COR-L47 (cell line): ENCODE measurements at places on chromosomes 16 and 17.

- DNase-seq: no peak
These were observed 44.0 kb downstream of the TUBD1 start for GRCh38 chr17:59848778-59849177.

- peak; percentile 94 for DNase-seq
These were observed 21.7 kb downstream of the KNOP1 start for GRCh38 chr16:19696328-19696727.

GRCh38 chr17:49399995-49400394 is 14.7 kb downstream of the PHB1 start:
- no peak for DNase-seq

- no peak for DNase-seq
These were observed 114.9 kb upstream of the TBX2 start for GRCh38 chr17:61284746-61285145.

DNA sequence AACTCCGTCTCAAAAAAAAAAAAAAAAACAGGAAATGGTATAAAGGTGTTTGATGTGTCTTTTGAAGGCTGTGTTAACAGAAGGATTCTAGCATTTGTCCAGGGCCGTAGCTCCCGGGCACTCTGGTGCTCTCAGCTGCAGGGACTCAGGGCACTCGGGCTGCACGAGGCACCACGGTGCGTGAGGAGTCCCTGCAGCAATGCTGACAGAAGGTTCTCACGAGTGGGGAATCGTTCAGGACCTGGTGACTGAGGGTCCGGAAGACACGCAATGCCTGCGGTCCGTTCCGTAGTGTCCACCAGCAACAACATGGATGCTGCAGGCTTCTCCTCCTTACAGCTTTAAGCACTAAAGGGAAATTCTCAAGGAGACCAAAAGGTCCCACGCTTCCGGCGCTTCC is 12.6 kb upstream of the FAAP100 start:
- no peak for DNase-seq

- DNase-seq: no peak
These were observed 29.4 kb upstream of the GINS2 start for GRCh38 chr16:85718153-85718477.

DNA sequence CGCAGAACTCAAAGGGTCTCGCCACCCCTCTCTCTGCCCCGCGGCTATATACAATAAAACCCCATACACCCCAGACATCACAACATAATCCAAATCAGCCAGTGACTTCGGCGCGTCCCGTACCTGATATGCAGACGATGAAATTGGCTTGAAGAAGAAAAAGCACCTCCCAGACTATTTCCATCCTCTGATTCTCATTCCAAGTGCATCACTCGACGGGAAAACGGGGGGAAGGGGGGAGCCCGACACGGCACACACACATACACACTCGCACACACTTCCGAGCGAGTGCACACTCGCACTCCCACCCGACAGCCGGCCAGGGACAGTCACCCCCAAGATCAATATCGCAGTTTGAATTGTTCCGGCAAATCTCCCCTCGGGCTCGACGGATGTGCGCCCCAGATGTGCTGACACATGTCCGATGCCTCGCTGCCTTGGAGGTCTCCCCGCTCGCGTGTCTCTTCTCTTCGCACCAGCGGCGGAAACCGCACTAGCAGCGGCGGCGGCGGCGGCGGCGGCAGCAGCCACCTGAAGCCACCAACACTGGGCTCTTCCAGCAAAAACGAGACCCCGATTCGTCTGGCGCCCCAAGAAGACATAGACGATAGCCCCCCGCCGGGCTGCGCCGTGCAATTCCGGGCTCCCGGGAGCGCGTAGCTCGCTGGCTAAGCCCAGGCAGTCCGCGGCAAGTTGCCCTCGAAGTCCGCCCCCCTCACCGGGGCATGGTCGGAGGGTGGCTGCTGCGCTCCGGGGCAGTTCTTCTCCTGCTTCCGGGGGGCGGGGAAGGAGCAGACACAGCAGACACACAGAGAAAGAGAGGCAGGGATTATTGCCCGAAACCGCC is 688 bp downstream of the CA10 start:
- no peak for DNase-seq

- DNase-seq: no peak
These were observed 342.3 kb downstream of the SNX29 start for GRCh38 chr16:12318661-12319427.

GRCh38 chr16:87016046-87017035 is 300.9 kb downstream of the C16orf95 start:
- DNase-seq: no peak

GRCh38 chr17:13263746-13264145 is 245.9 kb upstream of the ELAC2 start:
- no peak for DNase-seq

- DNase-seq: peak; percentile 63
These were observed 6.8 kb downstream of the KIFC3 start for GRCh38 chr16:57795431-57795878.

GRCh38 chr17:59856859-59857794 is 35.6 kb downstream of the TUBD1 start:
- DNase-seq: no peak

DNA sequence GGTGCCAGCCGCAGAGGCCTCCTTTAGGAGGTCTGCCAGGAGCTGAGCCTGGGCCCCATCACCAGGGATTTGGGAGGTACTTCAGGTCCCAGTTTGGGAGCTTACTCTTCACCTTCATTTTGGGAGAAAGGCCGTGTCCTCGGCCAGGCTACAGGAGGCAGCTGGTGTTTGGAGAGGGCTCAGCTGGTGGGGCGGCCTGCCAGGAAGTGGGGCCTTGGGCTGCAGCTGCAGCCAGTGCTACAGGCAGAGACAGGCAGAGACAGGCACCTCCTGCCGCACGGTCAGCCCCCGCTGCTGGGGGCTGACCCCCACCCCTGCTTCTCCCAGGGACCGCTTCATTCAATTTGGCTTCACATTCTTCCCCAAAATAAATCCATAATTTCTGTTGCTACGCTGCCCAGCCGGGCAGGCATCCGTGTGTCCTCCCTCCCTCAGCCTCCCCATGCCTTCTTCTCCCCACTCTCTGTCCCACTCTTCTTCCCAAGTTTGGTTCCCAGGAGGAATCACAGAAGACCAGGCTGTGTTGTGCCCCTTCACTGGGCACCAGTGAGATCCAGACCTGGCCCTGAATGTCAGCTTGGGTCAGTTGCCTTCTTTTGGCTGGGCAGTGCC is 6.1 kb downstream of the TMEM235 start:
- no peak for DNase-seq

DNA sequence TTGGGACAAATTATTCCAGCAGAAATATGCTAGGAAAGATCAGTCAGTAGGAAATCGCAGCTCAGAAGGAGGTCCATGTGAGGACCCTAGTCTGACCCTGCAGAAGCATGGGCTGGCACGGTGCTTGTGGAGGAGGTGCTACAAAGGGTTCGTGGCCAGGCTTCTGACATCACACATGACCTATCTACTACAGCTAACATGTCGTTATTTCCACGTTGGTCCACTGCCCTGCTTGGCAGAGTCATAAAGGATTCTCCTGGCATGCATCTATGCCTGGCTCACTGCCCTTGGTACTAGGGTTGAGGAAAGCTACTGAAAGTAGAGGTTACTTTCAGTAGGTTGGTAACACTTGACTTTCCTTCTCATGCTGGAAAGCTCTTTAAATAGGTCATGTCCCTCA is 118.1 kb upstream of the SHISA6 start:
- no peak for DNase-seq

DNA sequence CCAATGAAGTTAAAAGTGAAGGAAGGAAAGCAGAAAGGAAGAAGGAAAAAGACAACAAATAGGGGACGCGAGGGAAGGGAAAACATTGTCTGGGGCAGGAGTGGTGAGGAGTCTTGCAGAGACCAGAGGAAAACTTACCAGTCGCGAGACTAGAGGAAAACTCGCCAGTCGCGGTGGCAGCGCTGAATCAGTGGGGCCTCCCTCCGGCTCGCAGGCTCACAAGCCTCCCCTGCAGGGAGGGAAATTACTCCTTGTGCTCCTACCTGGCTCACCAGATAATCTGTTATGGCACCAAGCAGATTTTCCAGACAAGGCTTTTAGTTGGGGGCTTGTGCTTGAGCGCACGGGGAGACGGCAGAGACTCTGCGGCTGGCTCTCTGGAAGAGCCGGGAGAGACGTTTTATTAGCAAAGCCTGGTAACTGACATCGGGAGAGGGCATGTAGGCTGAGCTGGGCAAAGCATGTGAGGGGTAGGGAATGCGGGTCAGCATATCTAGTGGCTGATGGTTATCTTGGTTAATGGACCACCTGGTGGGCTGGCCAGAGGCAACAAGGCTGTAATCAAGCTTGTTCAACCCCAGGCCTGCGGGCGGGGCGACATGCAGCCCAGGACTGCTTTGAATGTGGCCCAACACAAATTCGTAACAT is 37.1 kb downstream of the LCMT1 start:
- no peak for DNase-seq

DNA sequence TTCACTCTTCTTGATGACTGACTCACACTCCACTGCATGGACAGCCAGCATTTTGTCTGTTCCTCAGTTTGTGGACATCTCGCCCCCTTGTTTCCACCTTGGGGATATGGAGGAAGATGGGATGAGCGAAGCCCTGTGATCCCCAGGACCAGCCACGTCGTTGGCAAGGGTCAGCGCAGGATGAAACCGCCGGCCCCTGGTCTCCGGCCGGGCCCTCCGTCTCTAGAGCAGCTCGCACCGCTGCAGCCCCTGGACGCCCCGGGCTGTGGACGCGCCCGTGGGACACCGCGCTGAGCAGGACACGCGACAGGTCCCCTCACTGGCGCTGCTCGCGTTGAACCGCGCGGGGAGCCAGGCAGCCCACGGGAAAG is 604 bp upstream of the ZC3H18 start:
- no peak for DNase-seq

- DNase-seq: no peak
These were observed 299.8 kb upstream of the SALL1 start for GRCh38 chr16:51450909-51451308.

DNA sequence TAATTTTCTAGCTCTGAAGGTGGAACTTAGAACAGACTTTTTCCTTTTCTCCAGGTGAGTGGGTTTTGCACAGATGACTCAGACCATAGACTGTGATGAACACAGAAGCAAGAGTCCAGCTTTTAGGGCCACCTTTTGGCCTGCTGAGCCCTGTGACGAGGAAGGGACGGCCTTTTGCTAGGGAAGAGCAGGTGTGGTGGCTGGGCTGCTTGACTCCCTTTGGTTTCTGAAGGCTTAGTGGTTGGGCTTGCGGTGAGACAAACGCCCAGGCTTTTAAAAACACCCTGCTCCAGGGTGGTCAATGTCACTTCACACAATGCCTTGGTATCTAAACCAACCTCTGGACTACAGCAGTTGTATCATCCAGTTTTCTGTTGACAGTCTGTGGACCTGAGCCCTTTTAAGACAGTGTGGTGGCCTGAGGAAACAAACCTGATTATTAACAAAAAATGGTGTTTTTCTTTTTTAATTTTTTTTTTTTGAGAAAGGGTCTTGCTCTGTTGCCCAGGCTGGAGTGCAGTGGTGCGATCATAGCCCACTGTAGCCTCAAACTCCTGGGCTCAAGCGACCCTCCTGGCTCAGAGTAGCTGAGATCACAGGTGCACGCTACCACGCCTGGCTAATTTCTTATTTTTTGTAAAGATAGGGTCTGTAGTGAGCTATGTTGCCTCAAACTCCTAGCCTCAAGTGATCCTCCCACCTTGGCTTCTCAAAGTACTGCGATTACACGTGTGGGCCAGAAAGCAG is 134.0 kb downstream of the SNX29 start:
- DNase-seq: no peak

DNA sequence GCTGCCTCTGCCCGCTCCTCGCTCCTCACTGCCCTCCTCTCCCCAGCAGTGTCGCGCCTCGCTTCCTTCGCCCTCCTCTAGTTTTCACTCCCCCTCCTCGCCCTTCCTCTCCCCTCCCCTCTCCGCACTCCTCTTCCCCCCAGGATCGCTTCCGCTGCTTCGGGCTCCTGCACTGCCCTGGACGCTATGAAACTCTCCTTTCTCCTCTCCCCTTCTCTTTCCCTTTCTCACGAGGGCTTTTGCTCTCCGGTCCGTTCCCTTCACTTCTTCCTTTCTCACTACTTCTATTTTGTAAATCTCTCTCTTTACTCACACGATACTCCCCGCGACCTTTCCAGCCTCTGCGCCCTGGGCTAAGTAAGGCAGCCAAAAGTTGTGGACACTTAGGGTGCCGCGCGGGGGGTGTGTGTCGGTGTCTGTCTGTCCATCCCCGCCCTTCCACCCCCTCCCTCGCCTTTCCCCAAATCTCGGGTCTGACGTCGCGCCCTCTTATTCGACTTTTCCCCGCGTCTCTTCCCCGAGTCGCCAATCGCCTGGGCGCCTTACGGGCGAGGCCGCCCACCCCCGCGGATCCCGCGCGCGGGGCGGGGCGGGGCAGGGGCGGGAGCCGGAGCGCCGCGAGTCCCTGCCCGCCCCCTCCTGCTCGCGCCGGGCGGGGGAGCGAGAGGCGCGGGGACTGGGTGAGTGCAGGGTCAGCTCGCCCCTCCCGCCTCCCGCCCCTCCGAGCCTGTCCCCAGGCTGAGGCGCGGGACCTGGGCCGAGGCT is at the start of gene IRX3:
Gene IRX3, minus strand, starts transcription at position 422 of the 765 bp plus-strand sequence. CDS start 737 bp downstream, outside the sequence.
- peak; percentile 63 for DNase-seq

DNA sequence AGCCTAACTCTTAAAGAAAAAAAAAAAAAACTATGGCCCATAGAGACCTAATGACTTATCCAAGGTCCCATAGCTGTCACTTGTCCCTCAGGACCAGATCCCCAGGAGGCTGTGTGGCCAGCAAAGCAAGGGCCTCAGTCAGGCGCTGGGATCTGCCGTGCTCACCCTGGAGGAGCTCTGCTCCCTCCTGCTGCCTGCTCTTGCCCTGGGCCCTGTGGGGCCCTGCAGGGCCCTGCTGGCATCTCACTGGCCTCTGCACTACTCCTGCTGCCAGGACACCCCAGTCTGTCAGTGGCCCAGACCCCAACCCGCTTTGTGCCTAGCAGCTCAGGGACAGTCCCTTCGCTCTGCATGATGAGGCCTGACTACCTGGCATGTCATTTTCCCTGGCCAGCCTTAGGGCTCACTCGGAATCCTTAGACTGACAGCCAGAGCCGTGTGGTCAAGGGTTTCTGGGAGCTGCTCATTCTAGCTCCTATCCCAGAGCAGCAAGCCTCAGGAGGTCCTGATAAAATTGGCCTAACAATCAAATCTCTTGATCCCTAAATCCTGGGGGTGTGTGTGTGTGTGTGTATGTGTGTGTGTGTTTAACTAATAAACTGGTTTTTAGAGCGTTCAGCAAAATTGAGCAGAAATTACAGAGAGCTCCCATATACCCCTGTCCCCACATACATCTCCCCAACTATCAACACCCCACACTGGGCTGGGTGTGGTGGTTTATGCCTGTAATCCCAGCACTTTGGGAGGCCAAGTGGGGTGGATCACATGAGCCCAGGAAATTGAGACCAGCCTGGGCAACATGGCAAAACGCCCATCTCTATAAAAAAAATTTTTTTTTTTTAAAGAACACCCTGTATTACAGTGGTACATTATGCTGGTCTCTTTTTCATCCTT is 21.7 kb downstream of the KATNIP start:
- DNase-seq: no peak

DNA sequence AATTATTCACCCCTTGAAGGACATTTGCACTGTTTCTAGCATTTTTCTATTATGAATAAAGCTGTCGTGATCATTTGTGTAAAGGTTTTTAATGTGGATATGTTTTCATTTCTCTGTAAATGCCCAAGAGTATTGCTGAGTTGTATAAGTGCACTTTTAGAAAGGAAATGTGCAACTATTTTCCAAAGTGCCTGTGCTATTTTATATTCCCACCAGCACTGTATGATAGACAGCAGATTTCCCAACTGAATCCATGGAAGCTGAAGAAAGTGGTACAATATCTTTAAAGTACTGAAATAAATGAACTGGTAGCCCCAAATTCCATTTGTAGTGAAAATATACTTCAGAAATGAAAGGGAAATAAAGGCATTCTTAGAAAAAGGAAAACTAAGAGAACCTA is 238.4 kb downstream of the BCAS3 start:
- DNase-seq: no peak

GRCh38 chr17:74785981-74786360 is 9.8 kb upstream of the NAT9 start:
- no peak for DNase-seq
